ENCODE measurements at places on chromosomes 1 and 21.

- DNase-seq: no peak
Observed at GRCh38 chr1:63871463-63871862, 97.6 kb downstream of the ROR1 start.

- DNase-seq: no peak
Observed at GRCh38 chr1:152997901-152998300, 3.6 kb upstream of the SPRR3 start.

DNA sequence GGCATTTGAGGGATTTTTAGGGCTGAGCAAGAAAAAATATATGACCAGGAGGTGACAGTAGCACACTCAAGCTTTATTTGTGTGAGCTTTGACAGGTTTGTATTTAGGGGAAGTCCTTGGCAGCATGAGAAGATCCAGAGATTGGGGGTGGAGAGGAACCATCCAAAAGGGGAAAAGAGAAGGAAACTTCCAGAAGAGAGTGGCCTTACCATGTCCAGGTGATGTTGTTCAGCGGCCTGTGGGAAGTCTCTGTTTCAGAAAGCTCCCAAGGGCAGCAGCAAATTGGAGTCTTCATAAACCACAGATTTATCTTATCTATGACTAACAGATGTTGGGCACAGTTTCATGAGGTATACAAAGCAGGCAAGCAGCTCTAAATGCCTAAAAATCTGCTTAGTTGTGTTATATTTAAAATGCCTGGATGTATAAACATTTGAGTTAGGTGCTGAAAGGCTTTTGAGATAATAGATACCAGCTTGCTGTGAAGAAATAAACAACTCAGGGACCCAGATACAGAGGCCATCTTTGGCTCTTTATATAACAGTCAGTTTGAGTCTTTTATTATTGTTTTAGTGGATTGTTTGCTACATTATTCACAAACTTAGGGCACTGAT, 21.2 kb upstream of the ADAR start:
- no peak for DNase-seq

- no peak for DNase-seq
Observed at GRCh38 chr21:44078411-44078981, 28.7 kb upstream of the PWP2 start.

GRCh38 chr1:88701275-88701674, 17.2 kb downstream of the PKN2 start:
- no peak for DNase-seq

GRCh38 chr1:109760581-109761226, 3.0 kb downstream of the EPS8L3 start:
- no peak for DNase-seq

GRCh38 chr21:45554477-45555175, 12.4 kb upstream of the SLC19A1 start:
- DNase-seq: peak; percentile 28

DNA sequence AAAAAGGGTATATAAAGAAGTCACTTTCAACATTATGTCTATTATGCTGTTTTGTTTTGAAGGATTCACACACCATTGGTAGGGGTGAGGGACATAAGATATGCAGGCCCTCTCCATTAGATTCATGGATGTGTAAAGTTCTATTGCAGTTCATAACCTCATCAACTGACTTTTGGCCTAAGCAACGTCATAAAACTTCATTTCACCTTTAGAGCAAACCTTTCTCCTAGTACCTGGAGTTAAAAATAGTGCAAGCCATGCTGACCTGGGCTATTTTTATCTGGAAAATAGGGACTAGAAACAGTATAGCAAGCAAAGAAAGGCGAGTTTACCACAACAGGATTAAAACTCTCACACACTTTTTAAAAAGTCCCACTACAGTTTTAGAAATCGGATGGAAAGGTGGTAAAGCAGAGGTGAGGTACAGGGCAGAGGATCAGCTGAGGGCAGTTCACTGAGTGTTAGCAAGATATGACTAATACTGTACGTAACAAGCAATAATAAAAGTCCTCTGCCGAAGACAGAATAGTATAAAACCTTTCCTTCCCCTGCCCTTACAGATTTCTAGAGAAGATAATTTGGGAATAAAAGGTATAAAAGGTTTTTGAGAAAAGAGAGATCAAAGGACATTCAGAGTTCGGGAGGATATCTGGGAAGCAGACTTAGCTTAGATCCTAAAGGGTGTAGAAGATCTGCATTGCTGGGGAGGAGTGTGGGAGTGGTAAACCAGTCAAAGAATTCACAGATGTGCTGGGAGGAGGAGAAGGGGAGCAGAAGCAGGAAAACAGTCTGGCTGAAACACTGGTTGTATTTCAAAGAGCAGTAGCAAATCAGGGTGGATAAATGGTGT, 14.3 kb downstream of the EGLN1 start:
- no peak for DNase-seq

GRCh38 chr1:178532392-178532791, 19.5 kb downstream of the TEX35 start:
- peak; percentile 24 for DNase-seq
